Activated CD8-positive, alpha-beta T cell treated with anti-CD3 and anti-CD28 coated beads for 36 hours (primary cell): ENCODE measurements at places on chromosomes 3 and 15. TPM values are rescaled to one million over a fixed set of nuclear protein-coding genes. Genes with fewer than 3 reads are reported as not detected.
A peak's percentile ranks its signal among the peaks of the same experiment; 100 is the strongest.

Gene ISLR
- total RNA-seq, result not detected

DNA sequence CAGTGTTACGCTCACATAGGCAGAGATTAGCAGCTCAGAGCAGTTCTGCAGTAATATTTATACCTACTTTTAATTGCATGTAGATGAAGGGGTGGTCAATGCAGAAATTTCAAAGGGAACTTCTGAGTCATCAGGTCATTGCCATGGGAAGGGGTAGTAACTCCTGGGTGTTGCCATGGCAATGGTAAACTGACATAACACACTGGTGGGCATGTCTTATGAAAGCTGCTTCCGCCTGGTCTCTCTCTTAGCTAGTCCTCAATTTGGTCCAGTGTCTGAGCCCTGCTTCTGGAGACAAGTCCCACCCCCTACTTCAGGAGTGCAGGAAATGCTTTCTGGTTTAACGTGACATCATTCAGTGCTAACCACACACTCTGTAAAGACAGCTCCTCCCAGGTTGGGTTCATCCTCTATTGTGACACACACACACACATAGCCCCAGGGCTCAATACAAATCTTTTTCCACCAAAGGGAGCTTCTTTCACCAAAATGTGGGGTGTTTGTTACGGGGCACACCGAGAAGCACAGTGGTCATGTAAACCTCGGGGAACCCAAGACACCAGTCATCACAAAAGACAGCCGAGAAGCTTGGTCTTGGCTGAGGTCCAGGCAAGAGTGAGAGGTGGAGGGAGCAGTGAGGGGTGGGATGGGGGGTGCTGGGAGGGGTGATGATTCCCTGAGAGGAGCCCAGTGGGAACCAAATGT lies 74.5 kb downstream of the TLE3 start:
- peak; percentile 72 for DNase-seq
- H3K4me3 ChIP-seq, result no peak overlapping the region
- no peaks in the 10 kb centered on the region for H3K27me3 ChIP-seq
- H3K36me3 ChIP-seq, result no peaks in the 10 kb centered on the region

Gene CASR
- not detected for total RNA-seq

Gene ASB14
- not detected for total RNA-seq

DNA sequence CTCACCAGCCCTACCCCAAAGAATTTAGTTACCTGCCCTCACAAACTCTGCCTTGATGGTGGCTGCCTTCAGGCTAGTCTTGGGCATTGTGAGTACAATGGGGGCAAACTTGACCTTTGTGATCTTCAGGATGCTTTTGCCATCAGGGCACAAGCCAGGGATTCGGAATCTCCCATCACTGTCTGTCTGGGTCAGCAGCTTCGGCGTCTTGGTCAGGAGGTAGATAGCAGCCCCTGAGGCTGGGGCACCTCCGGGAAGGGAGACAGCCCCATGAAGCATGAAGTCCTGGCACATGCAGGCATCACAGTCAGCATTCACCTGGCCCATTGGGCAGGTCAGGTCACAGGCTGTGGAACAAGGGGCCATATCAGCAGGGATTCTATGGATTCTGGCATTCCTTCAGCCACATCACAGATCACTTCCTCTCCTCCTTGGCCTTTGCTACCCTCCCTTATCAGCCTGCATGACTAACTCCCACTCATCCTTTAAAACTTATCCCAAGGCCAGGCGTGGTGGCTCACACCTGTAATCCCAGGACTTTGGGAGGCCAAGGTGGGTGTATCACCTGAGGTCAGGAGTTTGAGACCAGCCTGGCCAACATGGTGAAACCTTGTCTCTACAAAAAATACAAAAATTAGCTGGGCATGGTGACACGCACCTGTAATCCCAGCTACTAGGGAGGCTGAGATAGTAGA lies 6.9 kb downstream of the CILP start:
- H3K27me3 ChIP-seq, result no peaks in the 10 kb centered on the region
- H3K4me1 ChIP-seq, result no peaks in the 10 kb centered on the region
- no peak overlapping the region for H3K27ac ChIP-seq
- no peaks in the 10 kb centered on the region for H3K36me3 ChIP-seq
- H3K4me3 ChIP-seq, result no peak overlapping the region
- DNase-seq, result no peak

Gene IL12A
- not detected for total RNA-seq

Gene CSPG5
- total RNA-seq, result 0.54 TPM

Gene TRPM1
- not detected for total RNA-seq

GRCh38 chr3:129321887-129322286 lies 43.2 kb downstream of the HMCES start:
- no peak for DNase-seq
- H3K27ac ChIP-seq, result no peak overlapping the region
- no peaks in the 10 kb centered on the region for H3K27me3 ChIP-seq
- H3K36me3 ChIP-seq, result no peaks in the 10 kb centered on the region
- peaks cover 3% of the 10 kb centered on the region for H3K4me1 ChIP-seq

- no peak overlapping the region for H3K4me3 ChIP-seq
- H3K4me1 ChIP-seq, result peaks cover 8% of the 10 kb centered on the region
- no peak overlapping the region for H3K27ac ChIP-seq
- H3K27me3 ChIP-seq, result no peaks in the 10 kb centered on the region
- no peak for DNase-seq
Observed at GRCh38 chr15:90708516-90708915, 8.6 kb upstream of the BLM start.

DNA sequence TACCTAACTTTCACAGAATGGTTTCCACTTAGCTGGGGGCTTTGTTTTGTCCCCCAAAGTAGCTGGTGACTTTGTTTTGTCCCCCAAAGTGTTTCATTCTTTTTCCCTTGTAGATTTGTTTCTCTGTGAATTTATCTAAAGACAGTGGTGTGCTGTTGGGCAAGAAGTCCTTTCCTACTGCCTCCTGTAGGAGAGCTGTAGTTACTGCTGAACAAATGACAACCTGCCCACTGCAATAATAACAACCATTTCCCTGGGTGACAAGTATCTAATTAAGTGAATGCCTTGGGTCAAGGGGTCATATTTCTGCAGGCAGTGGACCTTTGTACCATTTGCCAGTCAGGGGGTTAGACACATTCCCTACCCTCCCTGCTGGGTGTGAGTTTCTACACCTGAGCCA lies 125.4 kb upstream of the BFSP2 start:
- no peak overlapping the region for H3K27ac ChIP-seq
- H3K4me1 ChIP-seq, result peaks cover 2% of the 10 kb centered on the region
- no peak overlapping the region for H3K4me3 ChIP-seq
- H3K27me3 ChIP-seq, result peaks cover 10% of the 10 kb centered on the region

Gene ROPN1
- total RNA-seq, result not detected

Gene PODXL2
- 1.1 TPM for total RNA-seq

DNA sequence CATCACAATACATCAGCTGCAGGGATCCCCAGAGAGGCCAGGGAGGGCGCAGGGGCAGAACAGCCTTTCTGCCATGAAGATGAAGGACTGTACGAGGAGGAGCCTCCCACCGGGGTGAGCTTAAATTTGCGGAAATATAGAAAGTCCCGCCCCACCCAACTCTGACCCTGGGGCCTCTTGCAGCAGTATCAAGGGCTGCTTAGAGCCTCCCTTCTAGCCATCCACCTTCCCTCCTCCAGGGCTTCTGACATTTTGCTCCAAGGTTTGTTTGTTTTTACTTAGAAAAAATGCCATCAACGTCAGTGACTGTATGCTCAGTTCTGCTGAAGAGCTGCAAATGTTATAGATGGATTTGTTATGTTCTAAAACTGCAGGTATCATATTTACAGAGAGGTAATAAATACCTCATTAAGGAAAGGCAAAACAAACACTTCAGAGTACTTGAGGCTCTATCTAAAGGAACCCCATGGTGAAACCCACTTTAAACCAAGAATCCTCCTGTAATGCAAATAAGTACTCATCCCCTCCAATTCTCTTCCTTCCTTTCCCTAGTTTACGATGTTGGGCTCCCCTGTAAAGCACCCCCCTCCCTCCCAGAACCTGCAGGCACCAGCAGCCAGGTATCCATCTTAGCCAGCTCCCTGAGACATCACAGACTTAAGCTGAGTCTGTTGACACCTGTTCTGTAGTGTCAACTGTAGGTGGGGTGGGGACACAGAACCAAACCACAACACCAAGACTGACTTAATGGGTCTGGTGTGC lies 30.5 kb downstream of the RFTN1 start:
- no peaks in the 10 kb centered on the region for H3K27me3 ChIP-seq
- peak overlapping the region; percentile 89 for H3K27ac ChIP-seq
- H3K36me3 ChIP-seq, result peaks cover 91% of the 10 kb centered on the region
- H3K4me3 ChIP-seq, result peak overlapping the region; percentile 17
- DNase-seq, result peak; percentile 71

DNA sequence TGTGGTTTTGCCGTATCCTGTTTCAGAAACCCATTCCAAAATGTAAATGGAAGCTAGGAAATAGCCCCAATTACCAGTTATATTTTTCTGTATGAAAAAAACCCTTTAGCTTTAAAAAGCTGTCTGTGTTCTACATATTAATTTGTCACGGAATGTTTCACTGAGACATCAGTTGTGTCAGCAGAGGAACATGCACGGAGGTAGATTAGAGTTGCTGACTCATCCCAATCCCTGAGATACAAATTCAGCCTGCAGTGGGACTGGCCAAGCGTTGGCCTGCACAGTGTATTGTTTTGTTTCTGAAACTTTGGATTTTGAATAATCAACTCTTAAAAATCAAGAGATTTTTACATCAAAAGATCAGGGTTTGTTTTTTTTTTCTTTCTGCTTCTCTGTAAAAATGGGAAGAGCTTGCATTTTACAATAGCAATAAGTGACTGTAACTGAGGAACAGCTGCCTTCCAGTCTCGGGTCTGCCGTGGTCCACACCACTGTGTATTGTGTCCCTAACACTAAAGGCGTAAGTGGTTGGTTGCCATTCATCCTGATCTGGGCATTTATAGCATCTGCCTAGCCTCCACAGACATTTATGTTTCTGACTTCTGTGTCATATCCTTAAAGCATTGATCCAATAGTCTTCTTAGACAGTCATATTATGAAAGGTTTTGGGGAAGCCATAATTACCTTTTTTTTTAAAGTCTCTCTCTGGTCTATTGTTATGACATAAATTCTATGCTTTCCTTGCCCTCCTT lies 218.1 kb downstream of the ADAMTSL3 start:
- no peak for DNase-seq
- no peak overlapping the region for H3K27ac ChIP-seq
- no peaks in the 10 kb centered on the region for H3K4me1 ChIP-seq
- H3K27me3 ChIP-seq, result peaks cover 3% of the 10 kb centered on the region
- no peaks in the 10 kb centered on the region for H3K36me3 ChIP-seq

Gene GMPS
- total RNA-seq, result 143 TPM
